ENCODE measurements at places on chromosomes 13 and 19.

GRCh38 chr13:49938314-49938713 lies 2.2 kb upstream of the SPRYD7 start:
- no peak for DNase-seq

GRCh38 chr13:105202354-105202753 lies 1333.1 kb downstream of the EFNB2 start:
- DNase-seq = no peak

DNA sequence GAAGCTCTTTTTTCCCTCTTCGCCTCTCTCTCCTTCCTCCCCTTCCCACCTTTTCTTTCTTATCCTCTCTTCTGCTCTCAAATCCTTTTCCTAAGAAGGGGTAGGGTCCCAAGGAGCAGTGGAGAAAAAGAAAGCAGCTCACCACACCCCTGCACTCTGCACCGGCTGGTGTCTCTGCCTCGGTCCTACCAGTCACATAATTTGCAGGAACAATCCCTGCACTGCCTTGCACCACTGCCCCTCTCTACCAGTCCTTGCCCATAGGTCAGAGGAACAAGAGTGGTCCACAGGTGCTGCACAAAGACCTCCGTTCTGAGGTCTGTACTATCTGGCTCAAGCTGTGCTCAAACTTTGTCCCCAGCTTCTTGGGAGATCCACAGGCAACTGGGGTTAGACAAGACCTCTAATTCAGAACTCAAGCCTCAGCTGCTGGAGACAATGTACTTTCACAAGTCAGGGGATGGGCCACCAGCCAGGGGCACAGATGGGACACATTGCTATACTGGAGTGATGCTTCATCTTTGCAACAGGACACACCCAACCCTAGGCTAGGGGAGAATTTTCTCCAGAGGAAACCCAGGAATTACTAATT lies 125.4 kb upstream of the ZNF507 start:
- DNase-seq = no peak

GRCh38 chr19:27676877-27677276 lies 1536.1 kb downstream of the UQCRFS1 start:
- DNase-seq = no peak

GRCh38 chr13:42420304-42420703 lies 148.4 kb downstream of the AKAP11 start:
- DNase-seq = peak; percentile 53

Measured in activated CD4-positive, alpha-beta T cell treated with anti-CD3 and anti-CD28 coated beads, Interleukin-2, amount 50 U/mL, for 4 hours (primary cell).